GM04504 (cell line): ENCODE measurements at places on chromosomes 11 and 22.

DNA sequence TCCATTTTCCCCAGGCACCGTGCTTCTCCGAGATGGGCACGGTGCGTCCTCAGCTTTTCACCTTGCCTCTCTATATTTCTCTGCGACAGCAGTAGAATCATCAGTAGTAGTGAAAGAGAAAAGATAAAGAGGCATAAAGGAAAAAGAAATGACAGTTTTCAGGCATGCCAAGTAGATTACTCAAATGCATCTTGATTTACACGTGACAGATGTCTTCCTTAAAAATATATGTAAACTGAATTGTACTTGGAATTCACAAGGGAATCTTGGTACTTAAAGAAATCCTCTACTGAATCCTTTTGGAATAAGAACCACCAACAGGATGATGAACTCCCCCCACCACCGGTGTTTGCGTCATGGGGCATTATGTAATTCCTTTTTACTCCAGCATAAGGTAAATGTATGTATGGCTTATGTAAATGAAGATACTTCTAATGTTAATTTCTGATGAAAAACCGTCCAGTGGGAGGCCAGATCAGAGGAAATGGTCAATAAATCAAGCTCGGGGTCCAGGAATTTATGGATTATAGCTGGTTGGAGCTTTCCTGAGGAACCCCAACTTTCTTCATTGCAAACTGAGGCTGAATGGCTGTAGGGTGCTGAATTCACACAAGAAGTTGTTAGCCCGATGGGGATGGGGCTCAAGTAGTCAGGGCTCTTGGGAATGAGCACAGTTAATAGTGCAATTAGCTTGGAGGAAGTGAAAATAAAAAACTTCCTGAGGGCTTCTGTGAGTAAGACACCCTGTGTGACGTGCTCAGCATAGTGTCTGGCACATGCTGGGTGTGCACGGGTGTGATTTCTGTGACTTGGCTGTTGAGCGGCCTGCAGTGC, 630.4 kb downstream of the OPCML start:
- no peak for DNase-seq

GRCh38 chr11:76008474-76008873, 193.5 kb downstream of the UVRAG start:
- DNase-seq = no peak

DNA sequence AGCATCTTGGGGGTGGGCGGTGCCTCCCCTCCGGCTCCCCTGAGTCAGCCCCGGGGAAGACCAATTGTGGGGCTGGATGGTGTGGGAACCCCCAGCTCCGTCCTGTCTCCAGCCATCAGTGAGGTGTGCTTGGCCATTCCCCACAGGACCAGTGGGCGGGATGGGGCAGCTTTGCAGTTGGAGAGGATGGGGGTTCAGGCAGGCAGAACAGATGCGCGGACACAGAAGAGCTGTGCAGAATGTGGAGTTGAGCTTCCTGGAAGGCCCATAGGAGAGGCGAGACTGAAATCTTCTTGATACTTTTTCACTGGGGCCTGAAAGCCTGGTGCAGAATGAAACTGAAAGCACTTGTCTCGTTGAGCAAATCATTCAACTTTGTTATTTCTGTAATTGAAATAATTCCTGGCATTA, 23.8 kb downstream of the PARVB start:
- DNase-seq = no peak

DNA sequence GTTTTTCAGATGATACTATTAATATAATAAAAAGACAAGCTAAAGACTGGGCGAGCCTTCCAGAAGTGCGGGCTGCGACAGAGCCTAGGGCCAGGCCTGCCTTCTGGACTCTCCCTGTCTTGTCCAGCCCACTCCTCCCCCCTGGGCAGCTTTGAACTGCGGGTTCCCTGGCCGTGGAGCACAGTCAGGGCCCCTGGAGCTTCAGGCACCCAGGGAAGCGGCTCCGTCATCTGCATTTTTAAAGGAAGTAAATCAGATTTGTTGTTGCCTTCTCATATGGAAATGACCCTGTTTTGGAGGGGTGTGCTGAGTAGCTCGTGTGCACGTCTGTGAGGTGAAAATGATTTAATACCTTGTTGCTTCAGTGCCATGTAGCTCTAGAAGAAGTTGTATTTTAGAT, 265.3 kb downstream of the TBC1D22A start:
- no peak for DNase-seq

- DNase-seq = no peak
Observed at GRCh38 chr11:57668434-57668782, 494 bp downstream of the ZDHHC5 start.

DNA sequence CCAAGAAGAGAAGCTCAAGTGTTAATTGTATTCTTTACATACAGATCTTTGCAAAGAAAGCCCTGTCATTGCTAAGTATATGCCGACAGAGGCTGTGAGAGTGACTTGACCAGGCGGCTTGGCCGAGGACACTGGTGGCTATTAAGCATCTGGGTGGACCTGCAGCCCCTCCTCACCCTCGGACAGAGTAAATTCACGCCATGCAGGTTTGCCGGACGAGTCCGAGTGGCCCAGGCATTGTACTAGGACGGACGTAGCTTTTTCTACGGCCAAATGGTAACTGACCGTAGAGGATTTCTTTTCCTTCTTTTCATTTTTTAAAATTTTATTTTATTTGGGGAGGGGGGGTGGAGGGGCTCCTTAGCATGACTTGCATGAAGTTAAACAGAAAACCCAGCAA, 47.0 kb downstream of the KCNC1 start:
- no peak for DNase-seq

DNA sequence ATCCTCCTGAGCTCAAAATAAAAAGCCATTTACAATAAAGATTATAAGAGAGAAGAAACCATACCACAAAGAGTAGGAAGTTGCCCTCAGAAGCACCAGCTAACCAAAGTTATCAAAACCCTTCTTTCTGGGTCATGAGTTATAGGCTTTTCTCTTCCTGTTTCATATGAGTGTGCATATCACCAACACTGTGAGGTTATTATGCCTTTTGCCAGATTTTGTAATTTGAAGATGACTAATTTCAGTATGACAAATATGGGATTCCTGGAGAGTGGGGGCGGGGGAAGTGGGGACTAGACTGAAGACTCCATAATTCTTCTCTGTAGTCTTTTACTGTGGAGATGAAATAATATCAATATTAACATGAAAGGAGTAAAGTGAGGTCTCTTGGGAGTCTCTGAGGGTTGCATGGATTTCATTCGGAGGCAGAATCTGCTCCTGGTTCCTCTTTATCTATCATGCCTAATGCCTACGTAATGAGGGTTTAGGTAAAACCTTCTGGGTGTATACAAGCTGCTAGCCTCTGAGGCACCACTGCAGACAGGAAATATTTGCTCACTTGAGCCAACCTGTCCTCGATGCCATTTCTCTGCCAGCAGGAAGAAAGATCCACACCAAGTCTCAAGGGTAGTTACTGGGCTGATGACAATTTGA, 2.1 kb downstream of the LPXN start:
- peak; percentile 68 for DNase-seq

- DNase-seq = no peak
Observed at GRCh38 chr11:77647654-77648305, 10.2 kb upstream of the CLNS1A start.

DNA sequence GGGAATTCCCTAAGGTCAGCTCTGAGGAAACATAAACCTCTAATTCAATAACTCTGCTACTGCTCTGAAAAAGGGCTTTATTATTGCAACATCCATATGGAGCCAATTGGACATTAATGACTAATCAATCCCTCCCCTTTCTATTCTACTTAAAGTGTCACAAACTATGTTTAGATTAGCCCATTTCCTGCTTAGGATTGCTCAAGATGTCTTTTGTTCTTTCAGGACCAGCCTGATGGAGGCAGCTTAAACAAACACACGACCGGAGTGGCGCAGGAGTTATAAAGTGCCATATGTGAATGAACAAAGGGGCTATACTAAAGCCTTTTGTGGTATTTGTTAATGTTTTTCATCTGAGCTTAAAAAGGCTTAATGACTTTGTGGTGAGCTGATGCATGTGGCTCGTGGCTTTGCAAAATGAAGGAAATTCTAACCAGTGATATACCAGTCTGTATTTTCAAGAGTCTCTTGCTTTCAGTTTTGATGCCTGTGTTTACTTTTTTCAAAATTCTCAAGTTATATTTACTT, 354.4 kb downstream of the SOX6 start:
- peak; percentile 88 for DNase-seq

DNA sequence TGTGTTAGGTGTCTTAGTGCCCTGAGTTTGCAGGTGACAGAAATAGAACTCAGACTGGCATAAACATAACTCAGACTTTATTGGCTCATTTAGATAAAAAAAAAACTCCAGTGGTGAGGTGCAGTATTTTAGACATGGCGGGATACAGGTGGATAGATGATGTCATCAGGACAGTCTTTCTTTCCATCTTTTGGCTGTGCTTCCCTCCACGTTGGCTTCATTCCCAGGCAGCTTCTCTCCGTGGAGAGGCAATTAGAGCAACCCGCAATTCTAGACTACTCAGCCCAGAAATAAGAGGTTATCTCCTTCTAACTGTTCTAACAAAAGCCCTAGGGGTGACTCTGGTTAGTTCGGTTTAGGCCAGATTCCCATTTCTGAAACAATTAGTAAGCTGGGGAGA, 40.5 kb downstream of the NCAM1 start:
- DNase-seq = no peak

- DNase-seq = no peak
Observed at GRCh38 chr11:48091426-48092102, 111.2 kb downstream of the PTPRJ start.

GRCh38 chr11:86202013-86202336, 42.6 kb upstream of the EED start:
- DNase-seq = no peak

DNA sequence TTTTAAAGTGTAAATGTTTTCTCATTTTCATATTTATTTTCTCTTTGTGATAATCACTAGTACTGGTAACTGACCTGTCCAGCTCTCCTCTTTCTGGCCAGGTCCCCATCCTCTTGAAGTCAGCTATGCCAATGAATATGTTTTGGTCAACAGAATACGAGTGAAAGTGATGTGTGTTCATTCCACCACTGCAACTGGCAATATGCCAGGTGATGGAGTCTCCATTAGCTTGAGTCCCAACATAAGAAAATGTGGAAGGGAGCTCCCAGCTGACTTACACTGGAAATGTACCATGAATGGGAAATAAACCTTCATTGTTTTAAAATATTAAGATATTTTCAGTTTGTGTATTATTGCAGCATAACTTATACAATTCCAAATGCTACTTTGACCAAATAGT, 75.8 kb downstream of the CCDC34 start:
- DNase-seq = no peak

GRCh38 chr22:48209473-48210197, 1447.2 kb downstream of the TBC1D22A start:
- DNase-seq = no peak

DNA sequence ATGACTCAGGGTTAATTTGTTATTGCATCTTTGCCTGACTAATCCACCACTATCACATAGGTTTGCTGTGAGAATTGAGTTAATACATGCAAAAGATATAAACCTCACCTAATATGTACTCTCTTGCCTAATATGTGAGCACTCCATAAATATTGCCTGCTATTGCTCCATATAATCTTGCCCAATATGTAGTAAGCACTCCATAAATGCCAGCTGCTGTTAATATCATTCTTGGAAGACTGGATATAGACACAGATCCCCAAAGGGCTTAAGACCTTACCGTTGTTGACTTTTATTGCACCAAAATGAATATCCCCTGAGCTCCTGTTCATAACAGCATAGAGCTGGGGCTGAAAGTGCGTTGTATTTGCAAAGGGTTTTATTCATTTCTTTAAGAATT, 27.0 kb upstream of the LRRC55 start:
- DNase-seq = no peak

DNA sequence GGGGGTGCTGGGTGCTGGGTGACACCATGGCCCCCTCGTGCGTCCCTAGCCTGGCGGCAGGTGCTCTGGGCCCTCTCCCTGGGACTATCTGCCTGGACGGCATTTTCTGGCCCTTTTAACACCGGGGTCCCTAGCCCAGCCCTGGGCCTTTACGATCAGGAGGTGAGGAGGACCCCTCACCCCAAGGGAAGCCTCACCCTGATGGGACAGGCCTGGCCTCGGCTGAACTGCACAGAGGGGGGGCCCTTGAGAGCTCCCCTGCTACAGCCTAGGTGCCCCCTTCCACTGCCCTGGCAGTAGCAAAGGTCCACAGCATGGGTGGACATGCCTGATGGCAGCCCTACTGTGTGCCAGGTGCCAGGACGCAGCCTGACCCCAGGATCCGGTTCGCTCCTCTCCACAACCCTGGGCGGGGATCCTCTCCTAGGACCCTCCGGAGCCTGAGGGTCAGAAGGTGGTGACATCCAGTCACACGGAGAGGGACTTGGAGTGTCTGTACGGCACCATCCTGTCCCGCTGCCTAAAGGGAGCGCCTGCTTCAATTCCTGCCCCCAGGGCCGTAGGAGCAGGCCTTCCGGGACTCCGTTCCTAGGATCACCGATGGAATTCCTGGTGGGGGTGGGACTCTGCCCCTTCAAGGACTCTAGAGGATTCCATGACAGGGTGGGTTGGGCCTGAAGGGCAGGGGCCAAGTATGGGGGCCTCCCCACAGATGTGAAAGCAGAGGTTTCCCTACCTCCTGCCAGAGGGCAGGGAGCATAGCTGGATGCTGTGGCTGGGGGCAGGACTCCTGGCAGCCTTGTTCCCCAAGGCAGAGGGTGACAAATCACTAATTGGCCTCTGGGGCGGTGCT, 33.0 kb upstream of the TH start:
- DNase-seq = no peak
